Foreskin keratinocyte (primary cell): ENCODE measurements at places on chromosomes 11 and 22. TPM values are rescaled to one million over a fixed set of nuclear protein-coding genes. Genes with fewer than 3 reads are reported as not detected.

The OR51M1 gene
- not detected in 2 replicates for total RNA-seq

The NUDT8 gene
- 6.3 and 7.2 TPM in 2 replicates for total RNA-seq

The THYN1 gene
- total RNA-seq: 52.7 and 55.2 TPM in 2 replicates

The GRM5 gene
- total RNA-seq: under 0.01 and 0.04 TPM in 2 replicates

The APOA1 gene
- not detected in 2 replicates for total RNA-seq

The RIBC2 gene
- 1.7 and 2.3 TPM in 2 replicates for total RNA-seq

The C1QTNF4 gene
- 0.14 and 0.31 TPM in 2 replicates for total RNA-seq

The CTNND1 gene
- total RNA-seq: 111 and 115 TPM in 2 replicates

DNA sequence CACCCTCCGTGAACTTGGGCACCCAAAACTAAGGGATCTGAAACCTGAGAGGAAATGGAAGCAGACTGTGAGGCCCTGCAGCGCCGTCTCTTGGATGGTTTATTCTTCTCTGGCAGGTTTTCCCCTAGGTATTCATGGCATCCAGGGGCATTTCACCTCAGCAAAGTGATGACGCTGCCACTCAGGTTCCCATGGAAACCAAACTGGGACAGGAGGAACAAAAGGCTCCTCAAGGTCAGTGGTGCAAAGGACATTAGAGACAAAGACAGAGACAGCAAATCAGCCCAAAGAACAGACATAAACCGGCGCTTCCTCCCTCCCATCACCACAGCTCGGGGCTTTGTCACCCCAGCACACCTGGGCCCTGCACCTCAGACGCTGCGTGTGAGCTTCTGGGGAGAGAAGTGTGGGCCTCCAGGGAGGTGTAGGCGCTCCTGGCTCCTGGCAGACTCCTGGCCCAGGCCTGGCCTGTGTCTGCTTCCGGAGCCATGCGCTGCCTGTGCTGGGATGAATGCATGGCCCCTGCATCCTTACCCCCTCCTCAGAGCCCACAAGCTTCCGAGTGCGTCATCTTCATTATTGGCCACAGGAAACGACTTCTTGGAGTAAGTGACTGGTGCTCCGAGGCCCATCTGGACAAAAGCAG, 5.9 kb downstream of the TP53AIP1 start:
- DNase-seq: peak; percentile 23

DNA sequence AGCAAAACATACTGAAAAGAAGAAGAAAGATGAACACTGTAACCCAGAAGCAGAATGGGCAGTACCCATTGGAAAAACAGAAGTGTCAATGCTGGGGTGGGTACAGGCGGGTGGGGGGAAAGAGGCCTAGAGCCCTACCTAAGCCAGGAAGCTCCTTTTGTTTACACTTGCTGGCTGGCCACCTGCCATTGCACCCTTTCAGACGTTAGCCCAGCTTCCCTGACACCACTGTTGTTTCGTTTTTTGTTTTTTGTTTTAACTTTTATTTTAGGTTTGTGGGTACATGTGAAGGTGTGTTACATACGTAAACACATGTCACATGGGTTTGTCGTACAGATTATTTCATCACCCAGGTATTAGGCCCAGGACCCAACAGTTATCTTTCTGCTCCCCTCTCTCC, 55.4 kb downstream of the PLEKHA7 start:
- DNase-seq: no peak

GRCh38 chr11:67441098-67441563, 2.1 kb downstream of the CORO1B start:
- DNase-seq: no peak

GRCh38 chr22:39727541-39727940, 157.0 kb downstream of the CACNA1I start:
- no peak for DNase-seq

GRCh38 chr22:42932857-42933484, 75.9 kb upstream of the ARFGAP3 start:
- no peak for DNase-seq

DNA sequence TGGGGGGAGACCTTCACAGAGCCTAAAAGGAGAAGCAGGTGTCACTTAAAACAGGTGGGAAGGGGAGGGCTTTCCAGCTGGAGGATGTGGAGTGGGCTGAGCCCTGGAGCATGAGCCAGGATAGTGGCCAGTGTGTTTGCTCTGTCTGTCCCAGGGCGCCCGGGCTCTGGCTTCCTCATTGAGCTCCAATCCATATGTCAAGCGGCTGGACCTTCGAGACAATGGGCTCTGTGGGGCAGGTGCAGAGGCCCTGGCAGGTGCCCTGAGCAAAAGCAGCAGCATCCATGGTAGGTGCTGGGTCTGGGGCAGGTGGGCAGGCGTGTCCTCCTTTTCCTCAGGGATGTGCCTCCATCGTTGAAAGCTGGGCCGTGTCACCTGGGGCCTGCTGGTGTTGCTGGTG, 2.0 kb downstream of the LRRC74B start:
- no peak for DNase-seq

GRCh38 chr11:10488121-10488933, 33.3 kb downstream of the AMPD3 start:
- DNase-seq: peak; percentile 98

DNA sequence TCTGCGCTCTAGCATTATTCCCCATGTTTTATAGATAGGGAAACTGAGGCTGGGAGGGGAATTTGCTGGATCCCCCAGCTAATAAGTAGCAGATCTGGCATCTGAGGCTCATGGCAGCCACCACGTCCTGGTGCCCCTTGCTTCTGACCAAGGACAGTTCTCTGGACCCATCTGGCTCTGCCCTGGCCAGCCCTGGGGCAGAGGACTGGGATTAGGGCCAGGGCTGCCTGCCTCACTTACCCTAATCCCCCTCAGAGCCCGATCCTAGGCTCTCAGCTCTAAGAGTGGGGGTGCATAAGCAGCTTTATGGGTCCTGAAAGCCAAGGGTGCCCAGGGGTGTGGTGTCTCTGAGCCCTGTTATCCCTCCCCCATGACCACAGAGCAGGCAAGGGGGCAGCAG, at the start of gene CABP4:
CABP4 (plus strand) TSS at position 301 of the 400 bp plus-strand sequence; CDS start at position 371, 70 bp downstream.
- no peak for DNase-seq

DNA sequence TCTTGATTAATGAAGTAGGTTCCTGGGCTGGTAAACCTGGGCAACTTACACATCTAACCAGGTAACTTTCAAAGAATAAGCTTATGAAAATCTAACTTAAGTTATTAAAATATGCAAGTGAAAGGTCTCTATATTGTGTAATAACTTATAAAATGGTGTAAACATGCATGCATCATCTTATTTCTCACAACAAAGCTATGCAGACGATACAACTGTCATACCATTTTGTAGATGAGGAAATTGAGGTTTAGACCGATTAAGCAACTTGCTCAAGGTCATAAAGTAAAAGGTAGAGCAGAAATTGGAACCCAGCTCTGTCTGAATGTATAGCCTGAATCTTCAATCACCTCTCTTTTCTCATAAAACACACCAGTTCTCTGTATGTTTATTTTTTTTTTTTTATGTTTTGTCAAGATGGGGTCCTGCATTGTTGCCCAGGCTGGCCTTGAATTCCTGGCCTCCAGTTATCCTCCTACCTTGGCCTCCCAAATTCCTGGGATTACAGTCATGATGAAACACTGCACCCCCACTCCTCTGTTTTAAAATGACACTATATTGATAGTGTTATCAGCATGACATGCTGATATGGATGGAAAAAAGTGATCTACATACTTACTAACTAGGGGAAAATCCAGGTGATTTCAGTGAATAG, 109.6 kb downstream of the SGSM3 start:
- DNase-seq: peak; percentile 34

- DNase-seq: no peak
These were observed 5.5 kb upstream of the SELENOH start for GRCh38 chr11:57735619-57736298.

- no peak for DNase-seq
These were observed 18.2 kb downstream of the CABIN1 start for GRCh38 chr22:24029304-24029703.

GRCh38 chr11:114059278-114059983, at the start of gene ZBTB16:
Gene ZBTB16 (plus strand): TSS chr11:114059711. CDS start chr11:114063301, 3,590 bp downstream.
- DNase-seq: no peak

DNA sequence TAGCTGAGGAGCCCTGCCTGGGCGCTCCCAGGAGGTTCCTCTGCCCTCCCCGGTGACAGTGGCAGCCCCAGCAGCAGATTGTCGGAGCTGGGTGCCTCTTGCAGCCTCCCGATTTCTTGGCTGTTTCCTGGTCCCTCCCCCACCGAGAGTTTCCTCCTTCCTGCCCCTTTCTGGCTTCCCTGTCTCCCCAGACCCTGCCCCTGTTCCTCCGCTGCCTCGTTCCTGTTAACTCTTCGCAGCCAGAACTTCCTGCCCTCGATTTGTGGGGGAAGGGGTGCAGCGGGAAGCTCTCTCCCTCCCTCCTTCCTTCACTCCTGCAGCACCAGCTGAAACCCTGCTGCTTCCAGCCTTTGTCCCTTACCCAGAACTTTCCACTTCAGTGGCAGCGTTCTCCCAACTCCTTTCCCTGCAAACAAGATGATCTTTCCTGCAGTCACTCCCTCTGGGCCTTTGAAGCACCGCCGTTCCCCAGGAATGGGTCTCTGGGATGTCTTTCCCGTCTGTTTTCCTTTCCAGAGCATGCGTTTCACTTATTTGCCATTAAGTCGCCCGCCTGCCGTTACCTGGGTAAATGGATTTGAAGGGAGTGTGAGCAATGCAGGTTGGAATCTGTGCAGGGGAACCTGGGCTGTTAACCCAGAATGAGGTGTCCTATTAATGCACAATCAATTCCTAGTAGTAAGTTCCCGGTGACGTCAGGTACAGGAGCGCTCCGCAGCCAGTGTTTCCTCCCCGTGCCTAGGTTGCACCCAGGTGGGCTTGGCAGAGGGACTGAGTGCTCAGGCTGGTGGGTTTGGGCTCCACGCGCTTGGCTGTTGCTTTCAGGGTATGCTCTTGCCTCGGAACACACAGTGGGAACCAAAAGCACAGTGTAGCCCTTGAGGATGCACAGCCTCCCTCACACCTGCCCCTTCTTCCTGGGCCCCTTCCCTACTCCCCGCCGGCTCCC, 4.3 kb downstream of the GRK2 start:
- DNase-seq: peak; percentile 75

DNA sequence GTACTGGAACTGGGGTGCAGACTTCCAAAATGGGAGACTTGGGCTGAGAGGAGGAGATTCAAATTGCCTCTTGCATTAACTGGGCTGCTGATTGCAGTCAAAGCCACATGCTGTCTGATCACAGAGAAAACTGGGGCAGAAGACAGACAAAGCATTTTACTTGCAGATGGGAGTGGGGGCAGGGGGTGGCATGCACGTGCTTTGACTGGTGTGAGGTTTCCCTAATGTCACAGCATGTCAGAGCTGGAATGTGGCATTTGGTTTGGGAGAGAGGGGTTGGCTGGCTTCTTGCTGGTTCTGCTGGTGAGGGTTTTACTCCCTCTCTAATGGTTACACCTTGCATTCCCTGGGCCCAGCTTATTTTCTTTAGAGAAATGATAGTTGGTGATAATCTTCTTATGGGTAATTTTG, 2.9 kb downstream of the TUB start:
- DNase-seq: no peak

DNA sequence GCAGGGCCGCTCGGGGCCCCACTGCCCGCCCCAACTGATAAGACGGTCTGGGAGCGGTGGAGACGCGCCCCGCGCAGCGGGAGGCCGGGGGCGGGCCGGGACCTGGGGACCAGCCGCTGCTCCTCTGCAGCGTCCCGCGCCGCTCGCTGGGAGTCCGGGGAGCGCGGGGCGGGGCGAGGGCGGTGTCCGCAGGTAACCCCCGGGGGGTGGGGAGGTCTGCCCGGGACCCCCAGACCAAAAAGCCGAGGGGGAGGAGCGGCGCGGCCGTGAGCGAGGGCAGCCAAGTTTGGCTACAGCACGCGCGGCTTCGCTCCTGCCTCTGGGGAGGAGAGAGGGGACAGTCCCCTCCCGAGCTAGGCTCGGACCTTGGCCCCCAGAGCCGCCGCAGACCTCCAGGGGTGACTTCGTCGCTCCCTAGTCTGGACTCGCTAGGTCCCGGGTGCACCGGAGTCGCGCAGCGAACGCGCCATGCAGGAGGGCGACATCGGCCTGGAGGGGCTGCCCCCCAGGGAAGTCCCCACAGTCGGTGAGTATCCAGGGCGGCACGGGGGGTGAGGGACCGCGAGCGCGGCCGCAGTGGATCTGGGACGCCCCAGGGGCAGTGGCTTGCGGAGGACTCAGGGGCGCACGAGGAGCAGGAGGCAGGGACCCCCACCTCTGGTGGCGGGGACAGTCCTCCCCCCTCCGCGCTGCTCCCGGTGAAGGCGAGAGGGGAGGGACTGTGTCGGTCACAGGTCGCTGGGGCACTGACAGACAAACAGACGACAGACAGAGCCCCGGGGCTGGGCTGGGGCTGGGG, 92.3 kb upstream of the ANO1 start:
- no peak for DNase-seq

GRCh38 chr11:129414144-129414872, 38.7 kb downstream of the BARX2 start:
- DNase-seq: peak; percentile 19

DNA sequence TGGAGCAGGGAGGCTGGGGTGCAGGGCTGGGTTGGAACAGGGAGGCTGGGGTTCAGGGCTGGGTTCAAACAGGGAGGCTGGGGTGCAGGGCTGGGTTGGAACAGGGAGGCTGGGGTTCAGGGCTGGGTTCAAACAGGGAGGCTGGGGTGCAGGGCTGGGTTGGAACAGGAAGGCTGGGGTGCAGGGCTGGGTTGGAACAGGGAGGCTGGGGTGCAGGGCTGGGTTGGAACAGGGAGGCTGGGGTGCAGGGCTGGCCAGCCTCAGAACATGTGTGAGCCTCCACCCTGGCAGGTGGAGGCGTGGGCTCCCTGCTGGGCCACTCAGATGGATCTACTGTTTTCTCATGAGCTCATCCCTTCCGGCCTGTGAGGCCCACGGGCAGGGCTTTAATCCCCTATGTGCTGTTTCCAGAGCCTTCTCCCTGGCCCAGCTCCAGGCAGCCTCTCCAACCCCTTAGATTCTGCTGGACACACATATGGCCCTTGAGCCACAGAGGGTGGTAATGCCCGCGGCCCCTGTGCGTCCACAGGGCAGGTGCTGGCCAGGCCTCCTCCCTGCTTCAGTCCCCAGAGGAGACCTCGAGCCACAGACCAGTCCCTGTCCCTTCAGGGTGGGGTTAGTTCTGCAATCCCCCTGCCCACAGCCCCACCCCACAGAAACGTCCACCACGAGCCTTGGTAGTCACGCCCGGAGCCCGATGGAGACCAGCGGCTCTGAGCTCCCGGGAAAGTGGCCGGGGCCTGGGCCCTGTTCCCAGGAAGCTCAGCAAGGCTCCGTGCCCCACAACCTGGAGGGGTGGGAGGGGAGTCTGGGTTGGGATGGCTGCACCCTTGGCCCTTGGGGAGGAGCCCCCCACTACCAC, 197.9 kb downstream of the BRD1 start:
- DNase-seq: no peak

DNA sequence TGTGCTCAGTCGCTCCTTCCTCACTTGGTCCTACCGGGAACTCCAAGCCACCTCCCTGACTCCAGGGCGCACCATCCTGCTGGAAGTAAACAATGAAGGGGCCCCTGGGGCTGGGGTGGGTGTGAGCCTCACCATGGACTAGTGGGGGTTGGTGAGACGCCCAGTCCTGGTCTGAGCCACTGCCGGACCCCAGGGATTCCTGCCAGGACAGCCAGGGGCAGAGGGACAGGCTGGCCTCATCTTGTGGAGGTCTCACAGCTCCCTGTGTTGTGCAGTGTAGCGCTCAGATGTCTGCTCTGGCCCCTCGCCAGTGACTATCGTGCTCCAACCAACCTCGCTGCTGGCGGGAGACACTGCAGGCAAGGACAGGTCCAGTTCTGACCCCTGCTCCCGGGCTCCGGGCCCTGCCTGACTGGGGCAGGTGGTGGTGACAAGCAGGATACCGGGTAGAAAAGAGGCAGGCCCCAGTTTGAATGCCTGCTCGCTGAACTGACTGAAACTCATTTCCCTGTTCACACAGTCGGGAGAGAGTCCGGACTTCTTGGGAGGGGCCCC, 1021.4 kb downstream of the BRD1 start:
- no peak for DNase-seq
